ENCODE measurements at places on chromosomes 3 and 15.

DNA sequence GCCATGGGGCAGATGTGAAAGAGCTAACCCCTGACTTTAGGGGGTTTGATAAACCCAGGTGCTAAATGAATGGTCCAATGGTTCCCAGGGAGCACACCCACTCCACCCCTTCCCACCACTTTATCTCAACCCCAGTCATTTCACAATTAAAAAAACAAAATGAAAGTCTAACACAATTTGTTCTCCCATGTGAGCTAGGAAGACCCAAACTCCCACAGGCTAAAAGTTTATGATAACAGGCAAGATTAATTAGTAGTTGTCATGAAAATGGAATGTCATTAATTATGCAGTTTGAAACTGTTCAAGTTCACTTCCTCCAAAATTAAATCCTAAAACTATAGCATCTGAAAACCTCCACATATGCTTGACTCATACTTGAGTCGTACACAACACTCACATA is 63.3 kb upstream of the TPM1 start:
- DNase-seq, result no peak

GRCh38 chr3:122602011-122602710 is 24.7 kb downstream of the PARP15 start:
- DNase-seq, result no peak

GRCh38 chr15:66620744-66621344 is 55.0 kb upstream of the LCTL start:
- no peak for DNase-seq

- no peak for DNase-seq
Observed at GRCh38 chr3:182782149-182782548, 11.2 kb upstream of the ATP11B start.

All from AG10803 (cell line).